ENCODE measurements at places on chromosomes 5 and 9. TPM values are rescaled to one million over a fixed set of nuclear protein-coding genes. Genes with fewer than 3 reads are reported as not detected.

SHISAL2B gene
- total RNA-seq = not detected

NTRK2 gene
- total RNA-seq = 1.5 TPM

LECT2 gene
- not detected for total RNA-seq

C9orf153 gene
- total RNA-seq = not detected

NUTM2G gene
- not detected for total RNA-seq

COL15A1 gene
- total RNA-seq = 11.8 TPM

SOX30 gene
- total RNA-seq = not detected

ZNF608 gene
- 50.2 TPM for total RNA-seq

OR13D1 gene
- not detected for total RNA-seq

HMHB1 gene
- not detected for total RNA-seq

TMEM267 gene
- total RNA-seq = 17.9 TPM

ADGRD2 gene
- total RNA-seq = not detected

STC2 gene
- total RNA-seq = 219 TPM

PCDHB4 gene
- 0.48 TPM for total RNA-seq

PCDHGB7 gene
- total RNA-seq = 14.1 TPM

AOPEP gene
- total RNA-seq = 28.2 TPM

PCDHB12 gene
- total RNA-seq = 1.6 TPM

Measured in kidney epithelial cell (primary cell).